AG08395 (cell line): ENCODE measurements at places on chromosomes 3 and 15.

- no peak for DNase-seq
These were observed 5.7 kb upstream of the BLM start for GRCh38 chr15:90711418-90711824.

GRCh38 chr3:280681-281080, 84.1 kb downstream of the CHL1 start:
- DNase-seq: no peak

- no peak for DNase-seq
These were observed 224.0 kb downstream of the TBC1D5 start for GRCh38 chr3:17518189-17519059.

GRCh38 chr3:187518616-187519015, 150.4 kb downstream of the RTP4 start:
- DNase-seq: no peak

DNA sequence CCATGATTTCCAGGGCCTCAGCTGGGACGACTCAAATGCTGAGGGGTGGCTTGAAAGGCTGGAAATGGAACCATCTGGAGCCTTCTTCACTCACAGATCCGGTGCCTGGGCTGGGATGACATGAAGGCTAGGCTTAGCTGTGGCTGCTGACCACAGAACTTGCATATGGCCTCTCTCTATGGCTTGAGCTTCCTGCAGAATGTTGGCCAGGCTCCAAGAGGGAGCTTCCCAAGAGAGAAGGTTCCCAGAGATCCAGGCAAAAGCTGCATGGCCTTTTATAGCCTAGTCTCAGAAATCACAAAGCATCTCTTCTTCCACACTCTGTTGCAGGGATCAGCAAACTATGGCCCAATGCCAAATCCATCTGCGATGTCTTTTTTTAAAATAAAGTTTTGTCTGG, 44.8 kb downstream of the GATM start:
- DNase-seq: peak; percentile 20

DNA sequence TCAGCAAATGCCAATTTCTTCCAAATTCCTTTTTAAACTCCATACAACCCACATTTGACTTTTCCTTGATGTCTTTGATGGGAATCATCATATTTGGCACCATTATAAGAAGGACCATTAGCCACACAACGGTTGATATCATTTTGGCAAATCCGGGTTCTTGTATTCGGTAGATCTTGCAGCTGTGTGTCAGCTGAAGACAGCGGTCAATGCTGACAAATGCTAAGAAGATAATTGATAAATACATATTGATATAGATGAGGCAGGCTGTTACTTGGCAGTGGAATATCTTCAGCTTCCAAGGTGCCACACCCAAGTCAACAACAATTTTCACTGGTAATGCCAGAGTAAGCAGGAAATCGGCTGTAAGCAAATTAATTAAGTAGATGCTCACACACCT, 4.2 kb downstream of the GPR171 start:
- no peak for DNase-seq

- no peak for DNase-seq
These were observed 218.5 kb downstream of the ITPR1 start for GRCh38 chr3:4711680-4711992.

GRCh38 chr15:64842096-64842939, 603 bp downstream of the PLEKHO2 start:
- DNase-seq: no peak

DNA sequence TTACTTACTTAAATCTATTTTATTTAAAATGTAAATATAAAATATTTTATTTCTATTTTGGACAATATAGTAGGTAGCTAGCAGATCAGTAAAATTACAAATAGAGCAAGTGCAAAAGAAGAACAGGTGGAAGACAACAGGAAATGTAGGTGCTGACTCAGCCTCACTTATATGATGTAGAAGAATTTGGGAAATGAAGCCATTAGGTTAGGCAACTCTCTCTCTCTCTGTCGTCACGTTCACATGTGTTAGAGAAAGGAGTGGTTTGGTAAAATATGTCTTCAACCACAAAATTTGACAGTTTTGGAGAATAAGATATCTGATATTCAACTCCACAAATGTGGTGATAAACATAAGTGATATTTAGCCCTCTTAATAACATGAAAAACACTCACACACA, 532.5 kb upstream of the KCNMB2 start:
- DNase-seq: no peak

DNA sequence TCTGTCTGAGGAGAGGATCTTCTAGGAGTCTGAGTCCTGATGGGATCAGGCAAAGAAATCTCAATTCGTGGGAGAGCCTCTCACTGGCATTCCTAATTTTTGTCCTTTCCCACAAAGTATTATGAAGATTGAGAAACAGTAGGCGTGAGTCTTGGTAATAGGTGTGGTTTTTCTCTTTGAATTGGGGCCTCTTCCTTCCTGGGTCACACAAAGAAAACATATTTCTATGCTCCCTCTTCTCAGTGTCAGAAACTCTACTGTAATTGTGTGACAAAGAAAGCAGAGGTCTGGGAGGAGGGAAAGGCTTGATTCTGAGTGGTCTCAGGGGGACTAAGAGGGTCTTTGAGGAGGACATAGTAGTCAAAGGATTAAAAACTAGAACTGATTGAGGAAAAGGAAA, 6.0 kb downstream of the GABRR3 start:
- no peak for DNase-seq

GRCh38 chr3:44104668-44105321, 136.9 kb upstream of the TOPAZ1 start:
- peak; percentile 73 for DNase-seq

- DNase-seq: no peak
These were observed 2.4 kb downstream of the EHD4 start for GRCh38 chr15:41969851-41970431.

DNA sequence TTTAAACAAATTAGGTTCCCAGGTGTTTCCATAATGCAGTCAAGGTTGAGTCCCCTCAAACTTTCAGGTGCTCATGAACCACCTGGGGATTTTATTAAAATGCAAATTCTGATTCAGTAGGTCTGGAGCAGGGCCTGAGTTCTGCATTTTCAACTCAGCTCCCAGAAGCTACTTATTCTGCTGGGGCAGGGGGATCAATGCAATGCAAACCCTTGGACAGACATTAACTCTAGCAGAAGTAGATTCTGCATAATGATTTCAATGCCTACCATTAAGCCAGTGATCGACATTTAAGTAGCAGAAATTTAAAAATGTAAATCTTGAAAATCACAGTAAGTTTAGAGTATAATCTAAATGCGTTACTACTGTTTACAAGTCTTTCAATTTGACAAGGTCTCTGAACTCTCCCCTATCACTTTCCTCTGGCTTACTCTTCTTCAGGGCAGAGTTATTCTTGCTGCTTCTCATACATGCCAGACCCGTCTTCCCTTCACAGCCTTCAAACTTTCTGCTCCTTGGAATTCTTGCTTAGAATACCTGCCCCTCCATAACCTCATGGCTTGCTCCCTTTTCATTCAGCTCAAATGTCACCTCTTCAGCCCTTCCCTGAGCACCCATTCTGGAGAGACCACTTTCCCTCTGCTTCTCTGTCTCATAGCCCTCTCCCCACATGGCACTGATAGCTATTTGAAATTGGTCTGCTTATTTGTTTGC, 19.3 kb upstream of the DPPA4 start:
- no peak for DNase-seq

DNA sequence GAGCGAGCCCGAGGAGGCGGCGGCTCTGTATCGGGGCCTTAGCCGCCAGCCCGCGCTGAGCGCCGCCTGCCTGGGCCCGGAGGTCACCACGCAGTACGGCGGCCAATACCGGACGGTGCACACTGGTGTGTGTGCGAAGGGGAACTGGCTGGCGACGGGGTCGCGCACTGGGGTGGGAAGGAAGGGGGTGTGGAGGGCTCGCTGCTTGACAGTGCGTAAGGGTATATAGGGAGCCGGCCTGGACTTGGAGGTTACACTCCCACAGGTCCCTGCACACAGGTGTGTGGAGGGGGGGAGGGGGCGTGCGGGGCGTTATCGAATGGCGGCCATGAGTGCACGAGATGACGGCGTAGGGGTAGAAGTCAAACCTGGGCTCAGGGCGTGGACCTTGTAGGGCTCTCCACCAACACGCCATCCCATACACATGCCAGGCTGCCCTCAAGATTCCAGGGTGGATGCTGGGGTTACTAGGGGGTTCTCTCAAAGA, 389 bp downstream of the APEH start:
- DNase-seq: no peak

DNA sequence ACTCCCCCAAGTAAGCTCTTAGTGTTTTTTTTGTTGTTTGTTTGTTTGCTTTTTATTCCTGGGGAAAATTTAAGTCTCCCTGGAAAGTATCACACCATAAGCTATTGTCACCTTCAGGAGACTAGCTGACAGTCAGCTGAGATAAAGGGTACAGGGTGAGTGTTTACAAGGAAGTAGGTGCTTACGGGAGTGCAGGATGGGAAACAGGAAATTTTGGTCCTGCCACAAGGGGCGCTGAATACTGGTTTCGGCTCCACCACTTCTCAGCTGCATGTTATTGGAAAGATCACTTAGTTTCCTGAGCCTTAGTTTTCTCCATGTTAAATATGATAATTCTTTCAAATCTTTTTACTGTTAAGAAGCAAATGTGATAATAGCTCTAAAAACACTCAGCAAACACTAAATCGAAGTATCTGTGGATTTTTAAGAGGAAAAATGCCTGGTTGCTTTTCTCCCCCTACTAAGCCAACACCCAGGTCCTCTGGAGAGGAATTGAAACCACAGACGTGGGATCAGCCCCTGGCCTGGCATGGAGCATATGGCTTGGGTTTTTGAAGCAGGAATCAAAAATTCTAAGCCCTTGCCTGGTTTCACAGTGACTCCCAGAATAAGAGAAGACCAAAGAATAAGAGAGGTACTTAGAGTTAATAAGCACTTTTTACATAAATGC, 90.7 kb downstream of the SCN11A start:
- peak; percentile 73 for DNase-seq
